NCI-H226 (cell line): ENCODE measurements at places on chromosomes 16 and 17.

DNA sequence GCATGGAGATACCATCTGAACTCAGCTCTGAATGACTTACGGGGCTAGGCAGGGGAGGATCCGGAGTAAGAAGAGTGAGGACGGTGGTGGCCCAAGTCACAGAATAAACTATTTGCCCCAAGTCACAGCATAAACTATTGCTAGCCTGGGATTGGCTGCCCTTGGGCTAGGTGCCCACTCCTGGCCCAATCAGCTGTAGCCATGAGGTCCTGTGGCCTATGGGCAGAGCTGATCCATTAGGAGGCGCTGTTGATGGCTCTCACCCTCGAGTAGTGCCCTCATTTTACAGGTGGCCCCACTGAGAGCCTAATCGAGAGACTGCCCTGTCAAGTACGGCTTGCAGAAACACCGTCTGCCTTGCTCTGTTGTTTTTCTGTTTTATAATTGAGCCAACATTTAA lies 62.3 kb upstream of the ZNF423 start:
- DNase-seq = no peak

- DNase-seq = no peak
These were observed 68.2 kb upstream of the XYLT1 start for GRCh38 chr16:17538927-17539326.

DNA sequence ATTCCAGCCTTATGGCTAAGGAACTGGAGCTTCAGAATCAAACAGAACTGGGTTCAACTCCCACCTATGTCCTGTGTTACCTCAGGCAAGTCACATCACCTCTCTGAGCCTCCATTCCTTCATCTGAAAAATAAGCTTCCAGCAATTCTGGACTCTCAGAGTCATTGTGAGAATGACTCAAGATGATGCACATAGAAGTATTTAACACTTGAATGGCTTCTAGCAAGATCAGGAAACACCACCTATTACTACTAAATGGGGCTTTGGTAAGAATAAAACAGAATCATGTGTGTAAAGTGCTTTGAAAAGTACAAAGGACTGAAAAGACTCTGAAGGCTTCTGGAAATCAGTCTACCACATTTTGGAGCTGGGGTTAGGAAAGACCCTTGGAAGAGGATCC lies 30.8 kb upstream of the CALB2 start:
- no peak for DNase-seq

- DNase-seq = no peak
These were observed 243.3 kb downstream of the KATNIP start for GRCh38 chr16:27793249-27793622.

DNA sequence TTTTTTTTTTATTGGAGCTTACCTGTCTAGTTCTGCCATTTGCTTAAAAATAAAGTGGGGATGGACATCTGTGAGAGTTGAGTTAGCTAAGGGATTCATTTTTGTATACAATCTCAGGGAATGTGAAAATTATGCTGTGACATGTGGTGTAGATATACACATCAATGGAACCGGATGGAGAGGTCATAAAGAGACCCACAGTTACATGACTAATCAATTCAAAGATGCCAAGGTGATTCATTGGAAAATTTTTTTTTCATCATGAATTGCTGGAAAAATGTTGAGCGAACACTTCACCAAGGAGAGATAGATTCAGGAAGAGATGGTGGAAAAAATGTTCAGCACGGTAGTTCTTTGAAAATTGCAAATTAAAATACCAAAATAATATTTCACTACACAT lies 605.4 kb upstream of the KIF2B start:
- DNase-seq = no peak
